ENCODE measurements at places on chromosomes 2 and 18.
A peak's percentile ranks its signal among the peaks of the same experiment; 100 is the strongest.

DNA sequence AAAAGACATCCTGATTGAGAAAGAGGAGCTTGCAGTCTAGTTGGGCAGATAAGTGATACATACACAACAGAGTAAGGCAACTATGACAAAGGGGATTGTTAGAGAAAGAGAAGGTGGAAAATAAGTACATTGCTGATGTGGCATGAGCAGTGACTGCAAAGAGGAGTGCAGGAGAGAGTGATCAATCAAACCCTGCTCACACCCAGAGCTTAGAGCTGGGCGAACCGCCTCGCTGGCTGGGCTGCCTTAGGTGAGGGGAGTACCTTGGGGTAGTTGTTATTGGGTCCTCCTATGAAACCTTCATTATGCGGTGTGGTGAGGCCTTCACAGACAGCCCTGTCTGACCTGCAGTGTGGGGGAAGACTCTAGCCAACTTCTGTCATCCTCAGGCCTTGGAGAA is 161.7 kb downstream of the FHOD3 start:
- no peak for DNase-seq

- no peak for DNase-seq
Observed at GRCh38 chr18:20988726-20989125, 122.9 kb downstream of the ROCK1 start.

DNA sequence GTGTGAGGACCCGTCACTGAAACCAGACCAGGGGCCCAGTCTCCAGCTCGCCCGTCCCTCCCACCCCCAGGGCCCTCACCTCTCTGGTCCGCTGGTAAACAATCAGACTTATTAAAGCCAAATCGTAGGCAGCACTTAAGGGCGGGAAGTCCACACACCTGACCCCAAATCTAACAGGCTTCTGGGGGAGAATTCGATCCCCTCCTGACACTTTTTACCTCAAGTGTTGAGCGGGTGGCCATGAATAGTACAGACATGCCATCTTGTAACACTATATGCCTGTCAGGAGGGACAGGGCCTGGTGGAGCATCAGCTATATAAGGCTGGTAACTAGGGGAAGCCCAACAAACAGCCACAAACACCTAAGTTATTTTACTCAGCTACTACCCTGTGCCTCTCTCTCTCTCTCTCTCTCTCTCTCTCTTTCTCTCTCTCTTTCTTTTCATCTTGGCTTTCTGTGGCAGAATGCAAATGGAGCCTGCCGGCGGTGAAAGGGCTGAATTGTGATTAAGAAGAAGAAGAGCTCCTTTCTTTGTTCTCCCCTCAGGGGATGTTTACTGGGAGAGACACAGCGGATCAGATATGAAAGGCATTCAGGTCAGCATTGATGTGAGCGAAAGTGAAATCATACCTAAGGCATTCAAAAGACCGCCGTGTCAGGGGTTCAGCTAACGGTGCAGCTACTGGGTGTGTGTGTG is 9.5 kb downstream of the ZEB2 start:
- DNase-seq: no peak

DNA sequence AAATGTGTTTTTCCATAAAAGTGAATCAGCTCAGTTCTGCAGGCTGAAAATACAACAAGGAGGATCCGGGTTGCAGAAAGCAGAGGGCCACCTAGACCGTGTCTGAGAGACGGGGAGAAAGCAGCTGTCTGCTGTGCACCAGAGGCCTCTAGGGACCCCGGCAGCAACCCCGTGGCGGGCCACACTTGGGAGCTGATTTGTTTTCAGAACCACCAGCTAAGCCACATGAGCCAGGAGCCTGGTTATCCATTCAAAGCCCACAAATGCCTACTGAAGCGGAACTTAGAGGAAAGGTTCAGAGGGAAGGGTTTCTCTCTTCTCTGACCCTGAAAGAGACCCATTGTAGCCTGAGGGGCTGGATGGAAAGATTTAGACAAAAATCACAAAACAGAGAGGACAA is 28.4 kb upstream of the ID2 start:
- no peak for DNase-seq

DNA sequence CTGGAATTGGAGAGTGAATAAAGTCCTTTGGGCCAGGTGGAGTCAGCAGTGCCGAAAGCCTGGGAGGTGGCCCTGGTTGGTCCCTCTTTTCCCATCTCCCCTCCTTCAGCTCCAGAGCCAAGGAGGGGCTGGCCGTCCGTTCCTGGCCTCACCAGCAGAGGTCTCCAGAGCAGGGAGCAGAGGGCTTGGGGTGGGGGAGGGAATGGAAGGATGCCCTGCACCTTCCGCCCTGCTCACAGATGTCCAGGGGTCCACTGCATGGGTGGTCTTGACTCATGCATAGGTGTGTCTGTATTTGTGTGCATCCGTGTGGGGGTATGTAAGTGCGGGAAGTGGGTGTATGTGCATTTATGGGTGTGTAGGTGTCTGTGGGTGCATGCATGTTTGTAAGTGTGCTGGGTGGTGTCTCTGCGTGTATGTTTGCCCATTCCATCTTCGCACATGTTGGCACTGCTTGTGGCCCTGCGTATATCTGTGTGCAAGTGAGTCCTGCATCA is 201.8 kb downstream of the ZFP36L2 start:
- DNase-seq: peak; percentile 41

DNA sequence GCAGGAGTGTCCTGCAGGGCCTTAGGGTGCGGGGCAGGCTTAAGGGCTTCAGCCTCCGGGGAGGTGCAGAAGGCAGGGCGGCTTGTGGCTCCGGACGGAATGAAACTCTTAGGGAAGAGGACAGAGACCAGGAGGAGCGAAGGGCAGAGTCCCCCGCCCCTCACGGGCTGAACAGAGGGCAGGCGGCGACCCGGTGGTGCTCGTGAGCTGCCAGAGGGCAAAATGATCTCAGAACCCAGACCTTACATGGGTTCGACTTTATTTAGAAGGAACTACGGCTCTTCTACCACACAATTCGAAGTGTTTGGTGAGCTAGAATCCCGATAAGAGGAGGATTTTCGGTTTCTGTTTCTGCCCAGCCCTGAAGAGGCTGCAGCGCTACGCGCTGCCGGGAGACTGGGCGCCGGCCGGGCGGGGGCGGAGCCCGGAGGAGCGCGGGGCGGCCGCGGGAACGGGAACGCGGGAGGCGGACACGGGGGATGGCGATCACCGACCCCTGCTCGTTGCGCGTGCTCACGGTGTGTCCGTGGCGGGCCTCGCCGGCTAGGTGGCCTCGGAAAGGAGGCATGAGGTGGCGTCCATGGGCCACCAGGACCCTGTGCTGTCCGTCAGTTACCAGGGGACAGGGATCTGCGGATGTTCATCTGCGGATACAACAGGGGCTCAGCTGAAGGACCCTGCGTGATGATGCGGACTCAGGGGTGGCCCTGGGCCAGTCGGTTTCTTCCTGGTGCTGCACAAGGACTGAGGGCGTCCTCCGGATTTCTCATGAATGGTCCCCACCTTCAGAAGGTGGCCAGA is 4.2 kb upstream of the SP100 start:
- peak; percentile 62 for DNase-seq

DNA sequence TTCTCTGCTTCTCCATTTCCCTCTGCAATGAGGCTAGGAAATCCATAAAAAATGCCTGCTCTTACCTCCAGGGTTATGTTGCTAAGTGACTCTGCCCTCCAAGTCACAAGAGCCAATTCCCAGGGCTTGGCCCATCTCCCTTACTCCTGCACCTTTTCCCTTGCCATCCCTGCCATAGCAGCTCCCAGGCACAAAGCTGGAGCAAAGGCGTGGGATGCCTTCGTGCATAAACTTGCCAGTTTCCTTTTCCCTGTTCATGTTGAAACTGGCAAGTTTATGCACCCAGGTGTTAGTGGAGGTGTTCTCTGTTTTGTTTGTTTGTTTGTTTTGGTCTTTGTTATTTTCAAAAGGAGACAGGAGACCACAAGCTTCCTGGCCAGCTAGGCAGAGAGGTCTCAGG is 195.1 kb downstream of the ACKR3 start:
- no peak for DNase-seq

DNA sequence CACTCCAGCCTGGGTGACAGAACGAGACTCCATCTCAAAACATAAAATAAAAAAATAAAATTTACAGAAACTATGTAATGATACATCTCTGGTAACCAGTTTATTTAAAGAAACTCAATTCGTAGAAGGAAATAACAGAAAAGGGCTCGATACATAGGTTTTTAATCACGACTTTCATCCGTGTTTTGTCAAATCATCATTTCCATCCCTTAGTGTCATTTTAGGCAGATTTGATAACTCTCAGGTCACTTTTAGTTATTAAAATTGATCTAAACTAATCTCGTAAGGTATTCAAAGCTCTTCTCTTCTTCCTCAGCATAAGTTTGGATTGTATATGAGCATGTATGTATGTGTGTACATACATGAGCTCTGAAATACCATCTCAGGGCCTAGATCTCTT is 59.3 kb upstream of the SPTBN1 start:
- DNase-seq: no peak

- DNase-seq: no peak
Observed at GRCh38 chr2:11427224-11427623, 38.7 kb downstream of the E2F6 start.

GRCh38 chr18:10289951-10290637 is 164.3 kb upstream of the APCDD1 start:
- DNase-seq: no peak

GRCh38 chr2:159381574-159381973 is 95.1 kb upstream of the WDSUB1 start:
- no peak for DNase-seq

DNA sequence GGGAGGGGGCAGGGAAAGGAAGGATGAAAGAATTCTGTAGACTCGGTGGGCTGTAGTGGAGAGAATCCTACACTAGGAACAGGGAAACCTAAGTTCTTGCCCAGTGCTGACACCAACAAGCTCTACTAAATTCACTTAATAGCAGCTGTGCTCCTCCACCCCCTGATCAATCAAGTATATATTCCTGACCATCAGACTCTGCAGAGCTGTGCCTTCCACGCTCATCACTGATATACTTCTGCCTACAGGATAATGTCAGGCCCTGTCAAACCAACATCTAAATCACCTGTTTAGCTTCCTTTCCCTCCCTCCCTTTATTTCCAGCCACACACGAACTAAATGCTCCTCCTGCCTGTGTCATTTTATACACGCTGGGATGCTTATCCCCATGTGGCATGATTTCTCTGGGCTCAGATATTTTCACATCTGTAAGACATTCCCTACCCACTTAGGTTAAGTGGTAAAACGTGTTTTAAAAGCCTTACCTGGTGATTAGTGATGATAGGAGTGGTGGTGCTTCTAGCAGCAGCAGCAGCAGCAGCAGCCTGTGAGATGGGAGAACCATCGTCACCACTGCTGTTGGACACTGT is 301.9 kb downstream of the LRRTM1 start:
- no peak for DNase-seq

- DNase-seq: no peak
Observed at GRCh38 chr18:8411492-8411891, 197.7 kb upstream of the RAB12 start.

- DNase-seq: no peak
Observed at GRCh38 chr2:206378835-206379234, 64.5 kb upstream of the ADAM23 start.

DNA sequence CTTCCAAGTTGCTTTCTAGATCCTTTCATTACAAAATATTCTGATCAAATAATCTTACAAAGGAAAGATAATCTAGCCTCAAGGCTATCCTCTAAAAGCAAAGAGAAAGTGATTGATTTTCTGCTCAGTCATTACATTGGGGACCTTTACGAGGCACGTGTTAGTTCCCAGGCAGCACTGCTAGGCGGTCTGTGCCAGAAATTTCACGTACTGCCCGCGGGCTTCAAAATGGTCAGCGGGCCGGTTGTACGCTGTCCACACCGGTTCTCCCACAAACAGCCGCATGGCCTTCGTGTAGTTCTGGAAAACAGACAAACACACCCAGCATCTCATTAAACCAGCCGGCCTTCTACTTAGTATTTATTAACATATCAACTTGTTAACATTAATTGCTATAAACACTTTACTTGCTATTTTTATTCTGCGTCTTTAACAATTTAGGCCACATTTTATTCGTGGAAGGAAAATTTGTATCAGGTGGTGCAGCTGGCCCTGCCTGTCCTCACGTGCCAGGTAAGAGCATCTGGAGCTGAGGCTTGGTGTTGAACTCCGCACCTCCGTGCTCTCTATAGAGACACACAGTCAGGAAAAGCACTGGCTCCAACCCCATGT is 20.4 kb downstream of the ADI1 start:
- DNase-seq: no peak

DNA sequence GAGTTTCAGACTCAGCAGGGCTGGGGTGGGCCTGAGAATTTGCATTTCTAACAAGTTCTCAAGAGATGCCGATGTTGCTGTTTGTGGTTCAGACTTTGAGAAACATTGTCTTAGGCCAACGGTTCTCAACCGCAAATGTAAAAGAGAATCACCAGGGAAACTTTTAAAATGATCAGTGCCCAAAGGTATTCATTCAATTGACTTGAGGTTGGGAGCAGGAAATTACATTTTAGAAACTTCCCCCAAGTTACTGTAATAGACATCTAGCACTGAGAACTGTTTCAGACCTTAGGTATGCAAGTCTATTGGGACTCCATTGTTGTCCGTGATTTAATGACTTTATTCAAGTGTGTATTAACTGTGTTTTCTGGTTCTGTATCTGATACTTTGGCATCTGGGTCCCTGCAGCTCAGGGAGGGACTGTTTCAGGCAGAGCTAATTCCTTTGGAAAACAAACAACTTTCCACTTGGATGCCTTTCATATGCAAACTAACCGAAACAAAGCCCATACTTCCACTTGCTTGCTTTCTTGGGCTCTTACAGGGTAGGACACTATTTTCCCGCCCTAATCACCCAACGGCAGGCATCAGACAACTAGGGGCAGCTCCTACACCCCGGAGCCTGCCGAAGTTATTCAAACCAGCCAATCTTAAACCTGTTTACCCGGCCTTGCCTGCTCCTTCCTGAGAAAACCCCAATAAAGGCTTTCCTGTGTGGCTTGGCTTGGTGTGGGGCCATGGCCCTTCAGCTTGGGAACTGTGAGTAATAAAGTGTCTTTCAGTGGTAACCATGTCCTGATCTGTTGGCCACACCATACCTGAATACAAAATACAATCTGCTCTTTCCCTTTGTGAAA is 97.6 kb downstream of the POLE4 start:
- no peak for DNase-seq

DNA sequence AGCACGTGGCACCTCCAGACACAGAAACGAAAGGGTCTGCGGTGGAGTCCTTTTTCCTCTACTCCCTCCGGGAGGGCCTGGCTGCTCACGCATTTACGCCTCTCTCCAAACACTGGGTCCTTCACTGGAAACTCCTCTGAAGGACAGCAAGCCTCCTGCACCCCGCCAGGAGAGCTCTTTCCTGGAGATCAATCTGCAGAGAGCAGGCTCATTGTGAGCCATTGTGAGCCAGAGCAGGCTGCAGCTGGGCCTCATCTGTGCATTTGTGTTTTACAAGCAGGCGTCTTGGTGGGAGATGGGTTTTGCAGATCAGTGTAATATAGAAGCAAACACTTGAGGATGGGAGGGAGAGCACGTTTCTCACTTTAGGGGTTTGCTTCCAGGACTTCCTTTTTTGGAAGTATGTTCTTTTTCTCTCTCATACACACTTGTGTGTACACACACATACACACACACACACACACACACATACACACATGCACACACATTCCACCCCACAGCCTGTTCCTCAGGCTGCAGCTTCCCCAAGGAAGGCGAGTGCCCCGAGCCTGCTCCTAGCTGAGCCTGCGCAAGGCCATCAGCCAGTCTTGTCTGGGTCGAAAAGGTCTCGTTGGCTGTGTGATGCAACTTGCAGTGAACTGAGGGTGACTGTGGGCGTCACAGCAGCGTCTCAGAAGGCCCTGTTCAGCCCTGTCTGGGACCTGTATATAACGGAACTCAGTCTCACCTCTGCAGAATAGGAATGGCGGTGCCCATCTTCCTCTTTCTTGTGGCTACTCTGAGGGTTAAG is 163.5 kb downstream of the GLI2 start:
- no peak for DNase-seq

- DNase-seq: no peak
Observed at GRCh38 chr2:185854885-185855284, 116.3 kb downstream of the FSIP2 start.

- DNase-seq: no peak
Observed at GRCh38 chr2:101231240-101231639, 21.4 kb upstream of the CNOT11 start.

All from naive thymus-derived CD4-positive, alpha-beta T cell (primary cell).